ENCODE measurements at places on chromosomes 3 and 15.

- no peak for DNase-seq
Measured at GRCh38 chr3:69248436-69248835, 126.0 kb upstream of the LMOD3 start.

GRCh38 chr3:182238126-182238525 is 526.4 kb downstream of the SOX2 start:
- DNase-seq = no peak

DNA sequence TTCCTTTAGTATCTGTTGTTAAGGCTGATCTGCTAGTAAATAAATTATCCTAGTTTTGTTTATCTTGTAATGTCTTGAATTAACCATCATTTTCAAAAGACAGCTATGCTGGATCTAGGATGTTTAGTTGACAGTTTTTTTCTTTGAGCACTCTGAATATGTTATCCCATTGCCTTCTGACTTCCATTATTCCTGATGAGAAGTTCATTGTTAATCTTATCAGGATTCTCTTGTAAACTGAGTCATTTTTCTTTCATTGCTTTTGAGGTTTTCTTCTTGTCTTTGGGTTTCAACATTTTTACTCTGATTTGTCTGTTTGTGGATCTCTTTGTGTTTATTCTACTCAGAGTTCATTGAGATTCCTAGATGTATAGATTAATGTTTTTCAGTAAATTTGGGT is 157.7 kb downstream of the WNT7A start:
- DNase-seq = no peak

DNA sequence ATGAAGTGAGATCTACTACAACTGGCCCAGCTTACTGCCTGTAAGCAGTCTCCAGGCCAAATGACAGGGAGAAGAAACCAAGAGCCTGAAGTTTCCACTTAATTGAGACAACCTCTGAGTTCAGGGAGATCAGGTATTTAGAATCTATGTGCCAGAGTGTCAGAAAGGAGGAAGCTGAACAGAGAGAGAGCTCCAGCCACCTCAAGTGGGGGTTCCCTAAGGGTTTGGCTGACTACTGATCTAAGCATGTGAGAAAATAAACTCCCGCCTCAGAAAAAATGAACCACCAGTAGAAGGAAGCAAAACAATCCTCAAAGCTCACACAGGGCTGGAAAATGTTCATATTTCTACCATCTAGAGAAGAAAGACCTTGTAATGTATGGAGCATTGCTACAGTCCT is 25.0 kb downstream of the ADAM10 start:
- DNase-seq = no peak

GRCh38 chr15:92579486-92579885 is 76.1 kb downstream of the FAM174B start:
- DNase-seq = no peak

Measured in SHP77 (cell line).